ENCODE measurements at places on chromosomes 1 and 21.

DNA sequence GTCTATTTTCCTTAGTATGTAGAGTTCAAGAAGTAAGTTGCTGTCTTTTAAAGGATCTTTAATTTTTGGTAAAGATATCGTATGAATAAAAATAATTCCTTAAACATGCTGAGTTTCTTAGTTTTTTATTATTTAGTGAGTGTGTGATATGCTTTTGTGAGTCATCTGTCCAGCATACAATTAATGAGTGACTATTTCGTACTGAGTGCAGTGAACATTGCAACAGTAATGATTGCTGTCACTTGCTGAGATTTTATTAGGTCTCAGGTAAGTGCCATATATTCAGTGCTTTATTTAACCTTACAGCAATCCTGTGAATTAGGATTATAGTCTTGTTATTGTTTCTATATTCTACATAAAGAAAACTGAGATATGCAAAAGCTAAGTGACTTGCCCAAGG is 22.6 kb downstream of the MIGA1 start:
- no peak overlapping the region for H3K4me3 ChIP-seq
- peaks cover 35% of the 10 kb centered on the region for H3K36me3 ChIP-seq
- no peaks in the 10 kb centered on the region for H3K4me1 ChIP-seq
- no peaks in the 10 kb centered on the region for H3K27me3 ChIP-seq
- DNase-seq = no peak

DNA sequence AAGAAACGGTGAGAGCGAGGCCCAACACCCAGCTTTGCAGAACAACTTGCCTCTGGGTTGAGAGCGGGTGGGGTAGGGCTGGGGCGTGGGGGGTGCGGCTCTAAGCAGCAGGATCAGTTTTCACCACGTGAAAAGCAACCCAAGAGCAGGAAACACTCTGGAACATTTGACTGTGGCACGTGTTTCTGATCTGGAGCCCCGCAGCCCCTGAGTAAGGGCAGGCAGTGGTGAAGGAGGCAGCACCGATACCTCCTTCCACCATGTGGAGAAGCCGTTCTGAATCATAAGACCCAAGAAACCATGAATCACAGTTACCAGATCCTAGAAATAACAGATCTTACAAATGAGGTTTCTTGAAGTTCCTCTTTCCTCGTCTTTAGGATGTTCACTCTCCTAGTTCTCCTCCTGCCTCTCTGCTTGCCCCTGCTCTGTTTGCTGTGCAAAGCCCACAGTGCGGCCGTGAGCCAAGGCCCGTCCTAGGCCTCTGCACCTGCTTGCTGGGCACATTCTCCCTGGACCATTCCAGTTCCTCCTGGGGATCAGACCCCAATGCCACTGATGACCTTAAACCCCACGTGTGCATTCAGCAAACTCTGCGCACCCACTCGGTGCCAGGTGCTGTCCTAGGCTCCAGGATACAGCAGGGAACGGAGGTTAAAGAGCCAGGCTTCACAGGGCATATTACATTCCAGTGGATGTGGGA is 31.9 kb downstream of the SLC1A7 start:
- no peak overlapping the region for H3K4me3 ChIP-seq
- H3K27ac ChIP-seq = no peak overlapping the region
- H3K27me3 ChIP-seq = no peaks in the 10 kb centered on the region
- no peak for DNase-seq
- H3K36me3 ChIP-seq = no peaks in the 10 kb centered on the region

- no peak for DNase-seq
- peaks cover 18% of the 10 kb centered on the region for H3K4me1 ChIP-seq
- H3K27me3 ChIP-seq = no peaks in the 10 kb centered on the region
- no peak overlapping the region for H3K4me3 ChIP-seq
These were observed 3.3 kb upstream of the COL8A2 start for GRCh38 chr1:36128126-36128904.

DNA sequence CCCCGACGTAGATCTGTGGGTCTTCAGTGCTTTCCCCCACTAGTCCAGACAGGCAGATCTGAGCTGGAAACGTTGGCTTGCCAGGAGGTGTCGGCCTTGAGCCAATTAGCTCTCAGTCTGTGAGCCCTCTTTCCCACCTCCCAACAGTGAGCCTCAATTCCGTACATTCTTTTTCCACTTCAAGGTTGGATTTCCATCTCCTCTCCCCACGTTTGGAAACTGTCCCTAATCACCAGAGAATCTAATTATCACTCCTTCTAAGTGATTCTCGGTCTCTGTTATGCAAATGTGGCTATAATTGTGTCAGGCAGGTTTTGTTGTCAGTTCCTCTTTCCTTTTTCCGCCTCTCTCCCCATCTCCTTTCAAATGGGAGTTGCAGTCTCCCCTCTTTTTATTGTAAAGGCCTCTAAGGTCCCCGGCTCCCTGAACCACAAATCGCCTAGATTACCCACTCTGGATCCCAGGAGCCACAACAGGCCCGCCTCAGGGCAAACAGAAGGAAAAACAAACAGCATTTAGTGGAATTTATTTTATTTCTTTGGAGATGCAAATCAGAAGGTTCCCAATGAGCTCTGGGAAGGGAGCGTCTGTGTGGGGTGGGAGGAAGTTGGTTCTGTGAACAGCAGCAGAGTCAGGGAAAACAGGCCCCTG is 29.4 kb upstream of the LRRN2 start:
- no peak overlapping the region for H3K27ac ChIP-seq
- peaks cover 11% of the 10 kb centered on the region for H3K27me3 ChIP-seq
- H3K4me3 ChIP-seq = no peak overlapping the region
- H3K36me3 ChIP-seq = no peaks in the 10 kb centered on the region
- peaks cover 24% of the 10 kb centered on the region for H3K4me1 ChIP-seq

- H3K27ac ChIP-seq = no peak overlapping the region
- no peak overlapping the region for H3K4me3 ChIP-seq
- no peaks in the 10 kb centered on the region for H3K36me3 ChIP-seq
- no peak for DNase-seq
- no peaks in the 10 kb centered on the region for H3K4me1 ChIP-seq
- no peaks in the 10 kb centered on the region for H3K27me3 ChIP-seq
These were observed 42.0 kb downstream of the BMP8A start for GRCh38 chr1:39533442-39533841.

DNA sequence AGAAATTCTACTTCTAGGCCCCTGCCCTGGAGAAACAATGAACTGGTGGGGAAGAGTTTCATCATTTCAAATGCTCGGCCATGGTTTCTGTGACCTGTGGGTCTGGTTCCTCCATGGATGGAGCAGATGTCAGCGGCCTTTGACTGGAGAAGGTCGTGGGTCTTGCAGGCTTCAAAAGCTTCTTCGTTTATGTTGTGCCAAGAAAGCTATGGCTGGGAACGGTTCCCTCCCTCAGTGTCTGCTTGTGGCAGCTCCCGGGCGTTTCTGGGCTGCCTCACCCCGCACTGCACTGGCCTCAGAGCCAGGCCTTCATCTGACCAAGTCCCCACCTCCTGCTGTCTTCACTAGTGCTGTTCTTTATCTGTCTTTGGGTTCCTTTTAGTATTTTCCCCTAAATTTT is 46.4 kb upstream of the POFUT2 start:
- no peak overlapping the region for H3K4me3 ChIP-seq
- no peak for DNase-seq
- H3K36me3 ChIP-seq = no peaks in the 10 kb centered on the region
- H3K27ac ChIP-seq = no peak overlapping the region
- no peaks in the 10 kb centered on the region for H3K27me3 ChIP-seq
- no peaks in the 10 kb centered on the region for H3K4me1 ChIP-seq

DNA sequence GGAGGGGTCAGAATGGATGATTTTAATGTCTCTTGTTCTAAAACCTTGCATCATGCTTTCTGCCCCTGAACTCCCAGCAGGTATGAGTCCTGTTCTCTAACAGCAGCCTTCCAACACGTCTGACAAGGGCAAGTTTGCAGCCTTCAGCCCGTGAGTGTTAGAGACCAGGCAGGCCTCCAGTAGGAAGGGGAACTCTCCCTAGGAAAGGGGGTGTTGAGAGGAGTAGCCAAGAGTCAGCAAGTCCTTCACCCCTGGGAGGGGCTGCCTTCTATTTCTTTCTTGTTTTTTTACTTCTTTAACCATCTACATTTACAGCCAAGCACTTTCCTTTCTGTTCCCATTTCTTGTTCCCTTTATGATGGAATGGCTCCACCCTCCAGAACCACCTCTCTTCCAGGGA is 14.2 kb downstream of the BATF3 start:
- no peak for DNase-seq
- peaks cover 18% of the 10 kb centered on the region for H3K4me1 ChIP-seq
- no peaks in the 10 kb centered on the region for H3K36me3 ChIP-seq
- no peaks in the 10 kb centered on the region for H3K27me3 ChIP-seq
- no peak overlapping the region for H3K4me3 ChIP-seq

DNA sequence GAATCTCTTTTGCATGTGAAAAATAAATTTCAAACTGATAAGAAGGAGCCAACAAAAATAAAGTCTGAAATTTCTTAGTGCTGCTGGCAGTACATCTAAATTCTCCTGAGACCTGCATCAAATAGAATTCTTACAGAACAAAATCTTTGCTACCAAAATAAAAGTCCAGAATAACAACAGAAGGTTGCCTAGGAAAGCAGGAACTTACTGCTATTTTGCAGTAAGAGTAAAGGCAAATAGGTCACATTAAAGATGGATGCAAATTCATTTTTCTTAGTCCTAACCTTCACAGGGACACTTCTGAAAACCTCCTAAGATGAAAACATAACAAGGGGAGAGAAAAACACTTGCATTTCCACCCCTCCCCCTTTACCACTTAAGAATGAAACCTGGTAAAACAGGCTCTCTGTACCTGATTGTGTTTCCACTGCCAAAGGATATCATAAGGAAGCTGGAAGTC is 59.0 kb downstream of the RUSC1 start:
- H3K27ac ChIP-seq = peak overlapping the region; percentile 2
- DNase-seq = peak; percentile 19
- H3K36me3 ChIP-seq = peaks cover 14% of the 10 kb centered on the region
- H3K4me3 ChIP-seq = no peak overlapping the region

DNA sequence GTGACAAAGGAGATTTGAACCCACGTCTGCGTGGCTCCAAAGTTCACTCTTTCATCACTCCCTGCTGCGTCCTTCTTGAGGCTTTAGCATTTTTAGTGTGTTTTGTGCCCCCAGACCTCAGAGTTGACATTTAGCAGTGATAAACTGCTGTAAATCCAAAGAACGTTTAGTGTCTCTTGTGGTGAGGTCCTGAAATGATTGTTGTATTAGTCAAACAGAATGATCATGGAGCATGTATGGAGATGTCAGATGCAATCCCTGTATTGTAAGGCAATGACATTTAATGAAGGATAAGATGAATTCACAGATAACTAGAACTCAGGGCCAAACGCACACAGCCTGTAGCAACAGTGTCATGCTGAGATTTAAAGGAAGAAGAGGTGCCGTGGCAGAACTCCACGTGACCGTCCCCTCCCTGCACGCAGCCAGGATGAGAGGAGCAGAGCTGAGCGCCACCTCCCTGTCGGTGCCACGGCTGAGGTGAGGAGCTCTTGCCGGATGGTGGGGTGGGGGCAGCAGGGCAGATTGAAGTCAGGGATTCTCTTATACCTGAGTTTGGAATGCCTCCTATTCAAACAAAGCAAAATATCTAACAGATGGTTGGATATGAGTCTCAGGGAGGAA is 30.1 kb downstream of the NTPCR start:
- no peaks in the 10 kb centered on the region for H3K27me3 ChIP-seq
- no peak overlapping the region for H3K4me3 ChIP-seq
- H3K36me3 ChIP-seq = no peaks in the 10 kb centered on the region
- DNase-seq = no peak

DNA sequence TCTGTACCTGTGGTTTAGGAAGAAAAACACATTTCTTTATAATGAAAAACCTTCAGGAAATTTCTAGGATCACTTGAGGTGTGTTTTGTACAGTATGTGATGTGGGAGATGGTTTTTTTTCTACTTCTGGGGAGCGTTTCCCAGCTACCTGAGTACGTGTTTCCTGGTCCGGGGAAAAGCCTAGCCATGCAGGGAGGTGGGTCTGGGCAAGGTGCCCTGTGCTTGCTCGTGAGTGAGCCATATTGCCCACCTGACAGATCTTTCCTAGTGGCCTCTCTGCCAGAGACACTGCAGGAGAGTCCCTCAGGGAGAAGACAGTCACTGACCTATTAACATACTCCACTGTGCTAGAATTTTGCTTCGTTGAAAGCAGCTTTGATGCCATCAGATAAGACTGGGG is 41.3 kb downstream of the TRPM2 start:
- H3K4me1 ChIP-seq = peaks cover 9% of the 10 kb centered on the region
- H3K4me3 ChIP-seq = no peak overlapping the region
- no peaks in the 10 kb centered on the region for H3K27me3 ChIP-seq
- no peaks in the 10 kb centered on the region for H3K36me3 ChIP-seq
- H3K27ac ChIP-seq = no peak overlapping the region

- no peak for DNase-seq
- H3K36me3 ChIP-seq = no peaks in the 10 kb centered on the region
- no peaks in the 10 kb centered on the region for H3K27me3 ChIP-seq
- no peak overlapping the region for H3K4me3 ChIP-seq
- H3K27ac ChIP-seq = no peak overlapping the region
These were observed 128.4 kb upstream of the SOD1 start for GRCh38 chr21:31530897-31531705.

DNA sequence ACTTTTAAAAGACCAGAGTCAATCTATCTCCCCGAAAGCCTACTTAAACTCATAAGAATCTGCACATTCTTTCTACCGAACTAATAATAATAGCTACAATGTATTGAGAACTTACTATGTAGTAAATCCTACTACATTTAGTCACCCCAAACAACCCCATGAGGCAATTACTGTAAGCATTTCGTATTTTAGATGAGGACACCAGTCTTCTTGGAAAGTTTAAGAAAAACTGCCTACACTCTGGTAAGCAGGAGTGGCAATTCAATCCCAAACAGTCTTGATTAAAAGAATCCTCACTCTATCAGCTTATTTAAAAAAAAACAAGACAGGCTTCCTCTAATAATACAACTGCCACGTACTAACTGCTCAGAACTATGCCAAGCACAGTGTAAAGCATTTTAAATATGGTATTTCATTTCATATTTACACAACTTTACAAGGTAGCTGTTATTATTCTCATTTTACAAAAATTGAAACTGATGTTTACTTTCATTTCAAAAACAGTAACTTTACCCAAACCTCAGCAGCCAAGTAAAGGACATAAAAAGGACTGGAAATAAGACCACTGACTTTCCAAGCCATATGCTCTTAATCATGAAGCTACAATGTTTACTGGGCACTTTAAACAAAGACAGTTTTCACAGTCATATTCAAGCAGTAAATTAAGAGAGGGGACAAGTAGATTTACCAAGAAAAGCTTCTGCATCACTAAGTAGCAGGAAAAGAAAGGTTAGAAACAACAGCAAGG is 13.9 kb downstream of the ARID4B start:
- no peaks in the 10 kb centered on the region for H3K36me3 ChIP-seq
- no peaks in the 10 kb centered on the region for H3K27me3 ChIP-seq
- H3K4me3 ChIP-seq = no peak overlapping the region
- H3K4me1 ChIP-seq = peaks cover 16% of the 10 kb centered on the region
- no peak overlapping the region for H3K27ac ChIP-seq

GRCh38 chr1:85576642-85577418 is 3.7 kb upstream of the CCN1 start:
- DNase-seq = peak; percentile 67
- H3K27me3 ChIP-seq = peaks cover 67% of the 10 kb centered on the region
- peak overlapping the region; percentile 47 for H3K4me3 ChIP-seq
- peaks cover 33% of the 10 kb centered on the region for H3K4me1 ChIP-seq
- H3K27ac ChIP-seq = no peak overlapping the region
- H3K36me3 ChIP-seq = no peaks in the 10 kb centered on the region

- DNase-seq = no peak
- H3K4me1 ChIP-seq = no peaks in the 10 kb centered on the region
- H3K27ac ChIP-seq = no peak overlapping the region
- H3K4me3 ChIP-seq = no peak overlapping the region
- H3K27me3 ChIP-seq = no peaks in the 10 kb centered on the region
These were observed 24.2 kb downstream of the TMEM51 start for GRCh38 chr1:15177710-15178166.
